Right kidney (tissue), 9 donors: ENCODE measurements at places on chromosomes 2 and 18.

- no peak for DNase-seq
Observed at GRCh38 chr2:18046558-18047212, 168.2 kb downstream of the KCNS3 start.

GRCh38 chr18:38174594-38174993 lies 609.0 kb upstream of the CELF4 start:
- DNase-seq, result no peak

- no peak for DNase-seq
Observed at GRCh38 chr18:22515250-22515649, 97.5 kb upstream of the CTAGE1 start.

GRCh38 chr2:154709215-154709614 lies 10.7 kb downstream of the KCNJ3 start:
- peak; percentile 5 for DNase-seq

- DNase-seq, result no peak
Observed at GRCh38 chr2:45909677-45910191, 258.3 kb downstream of the PRKCE start.

DNA sequence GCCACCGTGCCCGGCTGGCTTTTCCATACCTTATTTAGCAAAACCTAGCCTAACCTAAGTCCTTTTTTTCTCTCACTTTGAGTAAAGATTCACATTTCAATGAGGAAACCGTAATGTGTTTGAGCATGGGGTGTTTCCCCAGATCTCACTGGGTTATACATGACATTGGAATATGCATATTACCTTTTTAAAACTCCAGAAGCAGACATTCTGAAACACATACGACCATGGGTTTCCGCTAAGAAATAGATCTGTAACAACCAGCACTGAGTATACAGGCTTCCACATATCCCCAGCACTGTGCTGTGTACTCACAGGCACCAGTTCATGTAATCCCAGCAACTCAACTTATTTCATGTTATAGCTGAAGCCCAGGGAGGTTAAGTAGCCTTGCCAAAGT lies 41.0 kb upstream of the FOSL2 start:
- no peak for DNase-seq
